Activated CD8-positive, alpha-beta memory T cell treated with anti-CD3 and anti-CD28 coated beads for 4 hours (primary cell): ENCODE measurements at places on chromosomes 12 and 14.

GRCh38 chr12:28780096-28780495 lies 369.0 kb upstream of the FAR2 start:
- DNase-seq: no peak

GRCh38 chr12:132529906-132530305 lies 40.0 kb downstream of the FBRSL1 start:
- DNase-seq: no peak

GRCh38 chr12:108268397-108268796 lies 70.7 kb downstream of the CMKLR1 start:
- no peak for DNase-seq

GRCh38 chr12:88036353-88036965 lies 7.3 kb upstream of the C12orf50 start:
- DNase-seq: no peak

DNA sequence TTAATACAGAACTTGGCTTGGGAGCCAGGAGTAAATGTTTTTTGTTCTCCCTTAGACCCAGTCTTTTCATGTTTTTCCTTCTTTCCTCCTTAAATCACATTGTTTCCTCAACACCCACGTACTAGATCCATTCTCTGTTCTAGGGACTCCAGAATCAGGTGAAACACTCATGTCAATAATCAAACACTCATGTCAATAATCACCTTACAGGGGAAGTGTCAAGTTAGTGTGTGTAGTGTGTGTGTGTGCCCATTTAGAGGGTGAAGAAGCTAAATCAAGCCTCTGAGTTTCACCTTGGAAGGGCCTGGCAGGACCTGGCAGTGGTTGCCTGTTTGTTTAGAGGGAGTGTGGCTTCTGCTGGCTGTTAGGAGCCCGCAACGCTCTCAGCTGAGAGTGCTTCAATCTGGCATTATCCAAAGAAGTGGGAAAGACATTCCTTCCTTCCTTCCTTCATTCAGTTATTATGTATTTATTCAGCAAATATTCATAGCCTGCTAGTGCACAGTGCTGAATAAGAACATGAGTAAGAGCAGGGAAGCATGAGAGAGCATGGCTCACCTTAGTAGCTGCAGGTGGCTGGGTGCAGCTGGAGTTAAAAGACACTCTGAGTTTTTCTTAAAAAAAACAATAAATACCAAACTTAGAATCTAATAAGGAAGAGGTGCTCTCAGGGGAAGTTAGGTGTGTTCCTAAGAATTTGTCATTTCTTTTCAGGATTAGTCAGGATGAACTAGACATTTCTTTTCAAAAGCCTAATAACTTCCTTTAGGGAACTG lies 17.6 kb upstream of the EID3 start:
- no peak for DNase-seq

DNA sequence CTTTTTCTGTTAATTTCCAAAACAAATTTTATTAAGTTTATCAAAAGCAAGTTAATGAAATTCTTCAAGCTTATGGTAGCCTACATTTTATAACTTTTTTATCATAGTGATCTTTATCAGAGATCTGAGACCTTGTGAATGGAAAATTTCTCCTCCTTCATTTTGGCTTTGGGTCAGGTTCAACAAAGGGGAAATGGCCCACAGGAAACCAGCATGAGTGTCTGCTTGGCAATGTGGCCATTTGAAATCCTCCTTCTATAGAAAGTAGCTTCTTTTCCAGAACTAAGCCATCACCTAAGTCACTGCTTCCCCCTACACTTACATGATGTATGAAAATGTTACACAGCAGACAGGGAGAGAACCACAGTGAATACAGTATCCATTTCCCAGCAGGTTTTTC lies 1.6 kb downstream of the RHOJ start:
- DNase-seq: no peak

DNA sequence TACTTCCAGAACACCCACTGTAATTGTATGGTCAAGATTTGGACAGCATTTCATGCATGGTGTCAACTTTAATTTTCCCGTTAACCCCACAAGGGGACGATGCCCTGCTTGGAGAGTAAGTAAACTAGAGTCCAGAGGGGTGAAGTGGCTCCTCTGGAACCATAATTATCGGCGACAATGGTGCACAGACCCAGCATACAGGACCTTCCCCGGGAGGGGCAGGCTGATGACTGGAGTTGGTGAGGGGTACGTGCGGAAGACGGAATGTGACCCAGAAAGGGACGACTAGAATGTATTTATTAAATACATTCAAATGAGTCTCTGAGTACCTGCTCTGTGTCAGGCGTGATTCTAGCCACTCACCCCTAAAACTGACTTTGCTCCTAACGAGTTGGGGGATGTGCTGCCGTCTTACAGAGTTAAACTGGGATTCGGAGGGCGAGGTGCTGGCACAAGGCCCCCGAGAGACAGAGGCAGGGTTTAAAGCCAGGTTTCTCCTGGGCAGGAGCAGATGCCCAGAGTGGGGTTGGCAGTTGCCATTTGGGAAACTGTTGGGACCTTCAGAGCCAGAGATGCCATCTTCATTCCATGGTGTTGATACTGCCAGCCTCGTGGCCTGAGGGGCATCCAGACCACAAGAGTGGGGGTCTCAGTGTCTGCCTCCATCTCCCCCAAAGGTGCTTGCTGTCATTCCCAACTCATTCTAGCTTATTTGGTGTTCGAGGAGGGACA lies 10.9 kb downstream of the RTL1 start:
- no peak for DNase-seq
